ENCODE measurements at places on chromosomes 7 and 10. TPM values are rescaled to one million over a fixed set of nuclear protein-coding genes. Genes with fewer than 3 reads are reported as not detected.

The ENKUR gene
- not detected for total RNA-seq

DNA sequence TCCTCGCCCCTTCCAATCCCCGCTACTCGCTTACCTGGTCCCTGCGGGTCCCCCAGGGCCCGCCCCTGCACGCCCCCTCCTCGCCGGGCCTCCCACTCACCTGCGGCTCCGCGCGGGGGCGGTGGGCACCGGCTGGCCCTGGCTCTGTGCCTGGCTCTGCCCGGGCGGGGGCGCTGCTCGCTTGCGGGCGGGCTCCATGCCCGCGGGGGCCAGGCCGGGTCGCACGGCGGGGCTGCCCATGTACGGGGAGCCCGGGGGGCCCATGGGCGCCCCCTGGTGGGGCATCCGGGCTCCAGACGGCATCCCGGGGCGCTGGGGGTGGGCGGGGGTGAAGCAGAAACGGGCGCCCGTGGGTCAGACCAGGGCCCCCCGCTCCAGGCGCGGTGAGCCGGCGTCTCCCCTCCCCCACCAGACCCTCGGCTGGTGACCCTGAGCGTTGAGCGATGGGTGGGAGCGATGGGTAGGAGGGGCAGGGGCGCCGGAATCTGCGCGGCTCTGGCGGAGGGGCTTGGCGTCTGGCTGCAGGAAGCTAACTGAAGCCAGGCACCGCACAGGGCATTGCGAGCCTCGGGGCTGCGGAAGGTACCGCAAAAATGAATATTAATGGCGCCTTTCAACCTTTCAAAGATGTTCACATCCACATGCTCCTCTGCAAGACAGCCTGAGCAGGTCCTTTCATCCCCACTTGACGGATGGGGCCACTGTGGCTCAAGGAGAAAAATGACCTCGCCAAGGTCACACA lies 3.0 kb downstream of the SMARCD3 start:
- peak; percentile 31 for DNase-seq

DNA sequence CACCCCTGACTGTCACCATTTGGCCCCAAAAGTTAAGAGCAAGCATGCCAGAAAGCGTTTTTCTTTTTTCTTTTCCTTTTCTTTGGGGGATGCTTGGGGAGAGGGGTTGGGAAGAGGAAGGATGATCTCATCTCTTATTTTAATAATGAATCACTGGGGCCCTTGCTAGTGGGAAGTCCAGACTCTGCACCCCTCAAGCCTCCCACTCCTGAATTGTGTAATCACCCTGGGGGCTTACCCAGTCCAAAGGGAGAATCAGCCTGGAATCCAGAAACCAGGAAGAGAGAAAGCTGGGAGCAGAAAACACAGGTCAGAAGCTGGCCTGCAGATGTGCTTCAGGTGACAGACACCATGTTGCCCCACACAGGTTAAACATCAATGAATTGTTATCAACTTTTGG lies 14.7 kb upstream of the HABP2 start:
- DNase-seq: no peak

GRCh38 chr7:41652267-41652666 lies 50.6 kb downstream of the INHBA start:
- DNase-seq: peak; percentile 15

The EPHA1 gene
- not detected for total RNA-seq

The DYNC1I1 gene
- 2.2 TPM for total RNA-seq

- DNase-seq: peak; percentile 78
Observed at GRCh38 chr7:95632609-95633008, 36.3 kb upstream of the PDK4 start.

Measured in LHCN-M2 (cell line).